ENCODE measurements at places on chromosomes 16 and 17.

- no peak for DNase-seq
Measured at GRCh38 chr16:23131931-23132621, 17.2 kb downstream of the USP31 start.

DNA sequence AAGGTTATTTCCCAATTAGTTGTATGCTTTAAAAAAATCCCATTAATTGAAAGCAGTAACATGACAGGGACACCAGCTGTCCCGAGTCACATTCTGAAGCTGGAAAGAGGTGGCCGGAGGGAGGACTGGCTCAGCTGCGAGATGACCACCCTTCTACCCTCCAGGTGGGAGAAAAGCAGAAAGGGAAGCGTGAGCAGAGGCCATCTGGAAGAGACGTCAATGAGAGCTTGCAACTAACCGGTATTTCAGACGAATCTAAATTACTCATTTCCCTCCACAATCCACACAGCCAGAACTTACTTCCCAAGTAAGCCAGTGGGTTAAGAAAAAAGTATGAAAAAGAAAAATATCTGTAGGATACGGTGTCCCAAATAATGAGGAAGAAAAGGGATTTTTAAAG is 28.5 kb upstream of the SLC38A8 start:
- DNase-seq = no peak

DNA sequence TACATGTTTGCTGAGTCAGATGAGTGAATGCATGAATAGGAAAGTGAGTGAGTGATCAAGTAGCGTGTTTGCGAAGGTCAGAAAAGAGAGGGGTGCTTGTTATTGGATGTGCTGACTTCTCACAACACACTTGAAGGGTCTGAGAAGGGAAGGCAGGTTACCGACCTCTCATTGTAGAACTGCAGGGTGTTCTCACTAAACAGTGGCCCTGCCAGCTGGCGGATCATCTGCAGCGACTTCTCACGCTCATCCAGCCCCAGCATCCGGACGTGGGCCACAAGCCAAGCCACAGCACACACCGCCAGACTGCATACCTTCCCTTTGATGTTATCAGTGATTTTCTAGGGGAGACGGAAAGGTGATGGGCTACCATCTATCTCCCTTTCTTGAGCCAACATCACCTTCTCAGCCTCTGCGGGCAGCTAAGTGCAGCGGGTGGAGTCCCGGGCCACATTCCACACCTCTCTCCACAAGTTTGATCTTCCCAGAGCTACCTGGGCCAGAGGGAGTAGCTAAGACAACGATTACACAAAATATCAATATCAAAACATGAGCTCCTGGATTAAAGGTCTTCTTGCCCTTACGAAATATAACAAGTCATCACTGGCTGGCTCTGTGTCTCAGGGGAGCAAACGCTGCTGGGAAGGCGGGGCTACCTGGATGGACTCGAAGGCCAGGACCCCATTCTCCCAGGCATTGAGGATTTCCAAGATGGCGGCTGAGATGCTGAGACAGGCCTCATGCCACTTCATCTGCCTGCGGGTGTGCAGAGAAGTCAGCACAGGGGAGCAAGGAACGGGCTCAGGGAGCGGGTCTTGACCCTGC is 11.0 kb downstream of the CSF3 start:
- DNase-seq = no peak

DNA sequence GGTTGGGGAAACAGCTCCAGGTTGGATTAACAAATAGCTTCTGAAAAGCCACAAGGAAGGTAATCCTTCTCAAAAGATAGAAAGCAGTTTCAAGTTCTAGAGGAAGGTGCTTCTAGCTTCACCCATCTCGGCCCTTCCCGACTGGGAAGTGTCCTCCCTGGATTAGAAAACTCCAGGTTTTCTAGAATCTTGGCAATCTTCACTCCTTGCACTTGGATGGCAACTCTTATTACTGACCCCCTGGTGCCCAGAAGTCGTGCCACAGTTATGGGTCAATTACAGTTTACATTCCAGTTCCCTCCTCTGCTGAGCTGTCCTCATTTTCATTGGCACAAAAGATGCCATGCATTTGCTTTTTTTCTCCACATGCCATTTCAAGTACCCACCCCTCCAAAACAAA is 65.6 kb downstream of the SMG6 start:
- no peak for DNase-seq

GRCh38 chr17:16569358-16569712 is 331 bp upstream of the ZNF287 start:
- DNase-seq = no peak

DNA sequence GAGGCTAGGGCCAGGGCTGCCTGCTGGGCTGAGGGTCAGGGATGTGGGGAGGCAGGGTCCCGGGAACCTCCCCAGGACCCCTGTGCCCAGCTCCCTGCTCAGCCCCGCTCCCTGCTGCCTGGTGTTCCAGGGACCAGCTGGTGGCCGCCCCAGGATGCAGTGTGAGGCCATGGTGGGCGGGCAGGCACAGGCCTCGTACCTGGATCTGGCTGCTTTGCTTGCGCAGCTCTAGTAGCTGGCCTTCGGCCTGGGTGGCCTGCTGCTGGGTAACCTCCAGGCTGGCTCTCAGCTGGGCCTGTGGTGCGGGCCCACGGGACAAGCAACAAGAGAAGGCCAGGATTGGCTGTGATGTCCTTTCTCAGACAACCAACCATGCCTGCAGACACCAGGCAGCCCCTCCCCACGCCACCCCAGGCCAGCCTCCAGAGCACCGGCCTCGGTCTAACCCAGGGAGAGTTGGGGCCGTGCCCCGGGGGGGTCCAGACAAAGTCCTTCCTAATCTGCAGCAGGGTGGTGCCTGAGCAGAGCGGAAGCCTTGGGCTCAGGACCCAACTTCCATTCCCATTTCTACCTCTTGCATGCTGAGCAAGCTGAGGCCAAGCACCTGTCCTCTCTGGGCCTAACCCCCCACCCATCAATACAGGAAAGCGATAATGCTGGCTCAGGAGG is 4.1 kb downstream of the TRIM65 start:
- DNase-seq = no peak

- no peak for DNase-seq
Measured at GRCh38 chr16:72985995-72986394, 61.9 kb downstream of the ZFHX3 start.

DNA sequence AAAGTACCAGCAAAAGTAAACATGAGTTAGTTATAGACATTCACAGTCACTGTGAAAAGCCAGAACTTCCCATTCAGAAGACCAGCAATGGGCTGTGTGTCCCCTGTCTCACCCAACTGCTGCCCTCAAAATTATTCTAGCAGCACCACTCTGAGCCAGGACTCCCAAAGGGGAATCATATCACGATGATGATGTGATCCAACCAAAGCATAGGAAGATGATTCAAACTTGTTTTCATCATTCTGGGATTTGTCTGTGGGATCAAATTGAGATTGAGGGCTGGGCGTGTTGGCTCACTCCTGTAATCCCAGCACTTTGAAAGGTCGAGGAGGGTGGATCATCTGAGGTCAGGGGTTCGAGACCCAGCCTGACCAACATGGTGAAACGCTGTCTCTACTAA is 6.4 kb upstream of the NAT9 start:
- DNase-seq = no peak

- DNase-seq = no peak
Measured at GRCh38 chr17:48549281-48549630, 4.3 kb upstream of the HOXB2 start.

- DNase-seq = no peak
Measured at GRCh38 chr17:12545877-12546513, 119.7 kb upstream of the MYOCD start.

DNA sequence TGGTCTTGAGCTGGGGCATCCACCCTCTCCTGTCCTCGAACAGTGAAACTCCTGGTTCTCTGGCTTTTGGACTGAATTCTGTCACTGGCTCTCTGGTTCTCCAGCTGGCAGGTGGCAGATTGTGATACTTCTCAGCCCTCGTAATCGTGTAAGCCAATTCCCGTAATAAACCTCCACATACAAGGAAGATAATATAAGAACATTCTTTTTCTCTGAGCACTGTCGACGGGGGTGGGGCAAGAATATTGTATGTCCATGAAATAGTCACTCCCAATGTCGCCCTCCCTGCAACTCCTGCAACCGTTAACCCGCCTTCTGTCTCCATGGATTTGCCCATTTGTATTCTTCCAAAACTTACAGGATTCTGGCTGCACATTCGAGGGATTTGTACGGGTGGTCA is 39.2 kb upstream of the RPH3AL start:
- DNase-seq = no peak

- no peak for DNase-seq
Measured at GRCh38 chr17:22221344-22221743, 529.0 kb downstream of the KCNJ18 start.

DNA sequence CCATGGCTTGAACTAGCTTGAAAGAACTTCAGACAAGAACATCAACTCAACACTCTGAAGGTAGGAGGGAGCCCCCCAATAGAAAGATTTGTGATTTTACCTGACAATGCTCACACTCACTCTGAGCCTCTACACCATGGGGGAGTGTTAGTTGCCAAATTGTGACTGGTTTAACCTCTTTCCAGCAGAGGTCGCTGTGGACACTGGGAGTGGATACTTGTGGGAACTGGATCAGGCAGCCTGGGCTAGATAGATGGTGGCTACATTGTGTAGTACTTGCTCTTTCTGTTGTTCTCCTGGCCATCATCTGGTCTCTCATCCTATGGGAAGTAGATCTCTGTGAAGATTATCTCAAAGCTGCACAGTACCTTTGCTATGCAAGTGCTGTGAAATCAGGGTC is 2.9 kb downstream of the SMPD3 start:
- no peak for DNase-seq

GRCh38 chr16:30397056-30397455 is 1.8 kb downstream of the ZNF48 start:
- DNase-seq = no peak

DNA sequence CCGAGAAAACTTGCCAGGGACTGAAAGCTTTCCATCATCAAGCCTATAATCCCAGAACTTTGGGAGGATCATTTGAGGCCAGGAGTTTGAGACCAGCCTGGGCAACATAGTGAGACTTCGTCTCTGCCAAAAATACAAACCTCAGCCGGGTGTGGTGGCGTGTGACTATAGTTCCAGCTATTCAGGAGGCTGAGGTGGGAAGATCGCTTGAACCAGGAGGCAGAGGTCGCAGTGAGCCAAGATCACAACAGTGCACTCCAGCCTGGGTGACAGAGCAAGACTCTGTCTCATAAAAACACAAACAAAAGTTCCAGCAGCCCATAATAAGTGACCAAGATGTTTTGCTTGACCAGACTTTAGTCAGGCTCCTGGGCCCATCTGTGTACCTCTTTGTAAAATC is 1.9 kb downstream of the MEAK7 start:
- no peak for DNase-seq

- no peak for DNase-seq
Measured at GRCh38 chr17:75909051-75909811, 4.5 kb upstream of the MRPL38 start.

DNA sequence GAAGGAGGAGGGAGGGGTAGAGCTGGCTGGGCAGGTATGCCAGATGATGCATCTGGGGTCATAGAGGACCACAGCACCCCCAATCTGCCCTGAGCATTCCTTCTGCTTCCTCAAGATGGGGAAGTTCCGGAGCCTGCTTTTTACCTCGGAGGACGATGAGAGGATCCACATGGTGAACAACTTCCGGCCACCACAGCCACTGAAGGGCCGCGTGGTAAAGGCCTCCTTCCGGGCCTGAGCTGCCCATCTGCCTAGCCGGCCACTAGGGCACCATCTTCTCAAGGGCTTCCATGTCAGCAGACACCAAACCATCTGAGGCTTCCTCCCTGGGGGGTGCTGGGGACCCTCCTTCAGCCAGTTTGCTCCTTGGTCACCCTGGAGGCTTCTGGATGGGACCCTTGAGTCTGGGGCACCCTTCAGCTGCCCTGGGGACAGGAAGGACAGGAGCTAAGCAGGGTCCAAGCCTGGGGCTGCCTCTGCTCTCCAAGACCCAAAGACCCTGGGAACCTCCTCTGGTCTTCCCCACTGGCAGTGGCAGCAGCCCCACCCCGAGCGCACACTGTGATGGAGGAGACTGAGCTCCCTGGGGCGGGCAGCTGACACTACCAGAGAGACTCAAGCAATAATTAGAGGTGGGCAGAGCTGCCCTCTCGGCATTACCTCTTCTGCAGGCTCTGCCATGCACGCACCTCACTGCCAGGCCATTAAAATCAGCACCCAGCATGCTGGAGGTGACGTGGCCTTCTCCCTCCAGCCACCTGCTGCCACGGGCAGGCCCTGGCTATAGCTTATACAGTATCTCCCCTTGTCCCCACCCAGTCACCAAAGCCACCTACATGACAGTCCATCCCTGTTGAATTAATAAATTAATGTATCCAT is 9.3 kb downstream of the CA7 start:
- DNase-seq = no peak

- no peak for DNase-seq
Measured at GRCh38 chr16:85216522-85217375, 104.5 kb upstream of the CIBAR2 start.

- DNase-seq = no peak
Measured at GRCh38 chr17:53525590-53525989, 297.1 kb upstream of the KIF2B start.

DNA sequence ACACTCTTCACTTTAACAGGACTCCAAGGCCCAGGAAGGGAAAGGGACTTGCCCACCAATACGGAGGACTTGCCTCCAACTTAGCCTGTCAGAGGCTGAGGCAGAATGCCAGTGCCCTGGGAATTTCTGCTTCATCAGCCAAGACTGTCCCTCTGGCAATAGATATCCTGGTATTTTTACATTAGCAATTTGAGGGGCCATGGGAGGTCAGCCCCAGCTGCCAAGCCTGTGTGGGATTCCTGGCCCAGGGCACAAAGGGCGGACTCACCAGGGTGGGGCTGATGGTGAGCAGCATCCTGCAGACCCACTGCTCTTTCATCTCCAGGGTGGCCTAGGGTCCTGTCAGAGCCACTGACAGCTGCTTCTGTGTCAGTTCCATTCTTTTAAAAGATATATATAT is 78.3 kb upstream of the CIBAR2 start:
- DNase-seq = no peak

DNA sequence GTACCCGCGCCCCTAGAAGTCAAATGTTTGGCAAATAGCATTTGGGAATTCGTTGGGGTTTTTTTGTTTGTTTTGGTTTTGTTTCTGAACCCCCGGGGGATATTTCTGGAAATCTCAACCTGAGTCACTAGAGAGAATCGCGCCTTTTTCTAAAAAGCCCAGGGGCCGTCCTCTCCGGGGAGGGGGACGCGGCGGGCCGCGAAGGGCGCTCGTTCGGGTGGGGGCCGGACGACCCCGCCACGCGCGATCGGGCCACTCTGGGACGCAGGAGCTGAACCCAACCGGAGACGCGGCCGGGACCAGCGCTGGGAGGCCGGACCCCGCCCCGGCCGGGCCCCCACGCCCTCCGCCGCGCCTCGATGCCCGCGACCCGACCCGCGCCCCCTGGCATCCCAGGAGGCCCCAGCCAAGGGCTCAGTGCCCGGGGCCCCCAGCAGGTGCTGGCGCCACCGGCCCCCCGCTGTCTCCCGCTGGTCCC is 302 bp downstream of the LITAF start:
- no peak for DNase-seq

- DNase-seq = no peak
Measured at GRCh38 chr17:7217113-7217987, 2.3 kb downstream of the DLG4 start.

Data from AG04450 (cell line).